KG1 (cell line): ENCODE measurements at places on chromosomes 11 and 22.
A peak's percentile ranks its signal among the peaks of the same experiment; 100 is the strongest.

DNA sequence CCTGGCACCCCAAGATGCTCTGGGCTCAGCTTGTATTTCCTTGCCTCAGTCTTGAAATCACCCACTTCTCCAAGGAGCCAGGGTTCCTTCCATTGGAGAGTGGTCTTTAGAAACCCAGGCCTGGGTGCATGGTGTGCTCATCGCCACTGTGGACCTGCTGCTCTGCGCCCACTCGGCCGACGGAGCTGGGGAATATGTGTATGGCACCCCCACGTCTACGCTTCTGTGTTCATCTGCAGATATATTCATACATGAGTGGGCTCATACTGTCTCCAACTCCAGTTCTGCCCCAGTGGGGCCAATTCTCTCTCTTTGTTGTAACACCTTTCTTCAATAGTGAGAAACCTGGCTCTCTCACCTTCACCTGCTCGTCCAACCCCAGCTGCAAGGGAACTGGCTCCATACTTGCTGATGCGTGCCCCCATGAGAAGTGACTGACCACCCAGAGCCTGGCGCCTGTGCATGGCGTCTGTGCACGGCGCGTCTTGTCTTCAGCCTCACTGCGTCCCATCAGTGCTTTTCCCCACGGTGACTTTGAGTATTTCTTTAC lies 39.8 kb downstream of the KCNQ1 start:
- DNase-seq = no peak

DNA sequence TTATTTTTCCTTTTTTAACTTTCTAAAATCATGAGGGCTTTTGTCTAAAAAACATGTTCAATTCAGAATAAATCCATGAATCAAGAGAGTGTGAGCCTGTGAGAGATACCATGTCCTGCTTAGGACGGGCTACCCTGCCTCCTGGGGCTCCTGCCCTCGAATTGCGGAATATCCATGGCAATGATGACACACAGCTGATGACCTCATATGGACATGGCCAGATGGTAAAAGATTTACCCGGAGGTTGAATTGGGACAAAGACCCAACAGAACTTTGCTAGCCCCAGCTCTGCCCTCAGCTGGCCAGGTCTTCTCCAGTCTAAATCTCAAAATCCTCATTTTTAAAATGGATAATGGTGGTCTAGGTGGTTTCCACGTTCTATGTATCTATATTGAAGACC lies 538.1 kb upstream of the API5 start:
- no peak for DNase-seq

- no peak for DNase-seq
Observed at GRCh38 chr11:96167203-96167758, 175.7 kb downstream of the MAML2 start.

DNA sequence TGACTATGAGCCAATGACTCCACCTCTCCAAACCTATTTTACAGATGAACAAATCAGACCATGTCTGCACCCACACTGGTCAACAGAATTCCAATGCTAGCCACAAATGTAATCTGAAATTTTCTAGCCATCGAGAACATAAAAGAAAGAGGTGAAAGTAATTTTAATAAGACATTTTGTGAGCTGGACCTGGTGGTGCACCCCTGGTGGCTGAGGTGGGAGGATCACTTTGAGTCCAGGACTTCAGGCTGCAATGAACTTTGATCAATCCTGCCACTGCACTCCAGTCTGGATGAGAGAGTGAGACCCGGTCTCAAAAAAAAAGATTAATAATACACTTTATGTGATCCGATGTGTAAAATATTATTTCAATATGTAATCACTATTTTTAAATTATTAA lies 9.4 kb upstream of the RNF185 start:
- no peak for DNase-seq

DNA sequence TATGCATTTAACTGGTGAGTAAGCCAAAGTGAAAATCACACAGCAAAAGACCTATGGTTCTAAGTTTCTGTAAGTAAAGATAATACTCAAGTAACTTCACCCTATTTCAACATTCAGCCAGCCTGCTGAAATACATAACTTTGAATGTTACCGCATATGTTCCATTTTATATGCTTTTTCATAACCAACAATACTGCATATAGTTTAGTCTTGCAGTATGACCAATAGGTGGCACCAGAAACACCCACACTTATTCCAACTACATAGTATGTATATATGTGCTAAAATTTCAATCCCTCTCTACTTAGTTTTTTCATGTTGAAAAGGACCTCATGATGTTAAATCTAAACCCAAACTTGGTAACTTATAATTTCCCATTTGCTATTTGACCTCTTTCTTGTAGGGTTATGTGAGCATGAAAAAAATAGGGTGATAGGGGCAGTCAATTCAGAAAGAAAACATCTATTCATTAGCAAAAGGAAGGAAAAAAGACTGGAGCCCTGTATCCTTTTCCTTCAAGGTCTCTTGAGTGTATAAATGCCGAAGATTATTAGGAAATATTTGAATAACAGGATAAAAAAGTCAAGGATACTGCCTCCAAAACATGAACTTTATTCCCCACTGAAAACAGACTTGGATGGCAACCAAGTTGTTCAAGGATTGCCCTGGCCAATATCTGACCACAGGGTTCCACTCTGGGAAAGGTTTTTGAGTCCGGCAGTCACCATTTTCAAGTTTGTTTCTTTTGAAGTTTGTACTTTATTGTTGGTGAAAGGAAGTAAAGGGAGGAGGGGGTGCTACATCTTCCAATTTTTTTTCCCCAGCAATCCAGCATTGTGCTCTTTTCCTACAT lies 23.8 kb upstream of the FZD4 start:
- peak; percentile 24 for DNase-seq

DNA sequence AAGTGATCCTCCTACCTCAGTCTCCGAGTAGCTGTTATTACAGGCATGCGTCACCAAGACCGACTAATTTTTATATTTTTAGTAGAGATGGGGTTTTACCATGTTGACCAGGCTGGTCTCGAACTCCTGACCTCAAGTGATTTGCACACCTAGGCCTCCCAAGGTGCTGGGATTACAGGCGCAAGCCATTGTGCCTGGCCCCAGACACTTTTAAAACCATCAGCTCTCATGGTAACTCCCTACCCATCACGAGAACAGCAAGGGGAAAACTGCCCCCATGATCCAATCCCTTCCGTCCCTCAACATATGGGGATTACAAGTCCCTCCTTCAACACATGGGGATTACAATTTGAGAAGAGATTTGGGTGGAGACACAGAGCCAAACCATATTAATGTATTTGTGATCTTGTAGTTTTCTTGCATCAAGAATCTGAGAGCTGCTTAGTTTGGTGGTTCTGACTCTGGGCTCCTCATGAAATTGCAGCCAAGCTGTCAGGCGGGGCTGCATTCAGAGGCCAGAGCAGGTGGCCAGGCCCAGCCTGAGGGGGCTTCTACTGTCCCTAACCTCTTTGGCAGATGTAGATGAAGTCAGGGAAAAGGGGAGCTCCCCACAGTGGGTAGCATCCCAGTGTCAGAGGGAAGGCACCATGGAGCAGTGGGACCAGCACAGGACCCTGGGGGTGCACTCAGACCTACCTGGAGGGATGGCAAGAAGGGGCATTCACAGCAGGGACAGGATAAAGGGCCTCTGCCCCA lies 31.2 kb upstream of the PRAME start:
- DNase-seq = no peak

GRCh38 chr11:62644220-62644619 lies 2.2 kb downstream of the GANAB start:
- DNase-seq = no peak

GRCh38 chr11:119483341-119483880 lies 60.4 kb upstream of the THY1 start:
- no peak for DNase-seq

DNA sequence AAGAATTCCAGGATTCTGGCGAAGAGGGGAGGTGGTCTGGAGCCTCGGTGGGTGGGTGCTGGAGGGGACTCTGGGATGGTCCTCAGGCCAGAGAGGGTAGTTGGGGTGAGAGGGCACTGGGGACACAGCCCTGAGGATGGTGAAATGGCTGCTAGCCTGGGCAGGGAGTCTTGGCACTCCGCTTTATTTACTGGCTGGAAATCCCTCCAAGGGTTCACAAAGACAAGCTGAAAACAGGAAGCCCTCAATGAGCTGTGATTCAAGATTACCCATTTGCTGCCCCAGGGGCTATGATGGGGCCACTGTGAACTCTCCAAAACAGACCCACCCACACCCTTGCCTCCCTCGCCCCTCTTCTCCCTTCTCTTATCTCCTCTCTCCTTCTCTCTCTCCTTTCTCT lies 71.9 kb downstream of the FBXO7 start:
- DNase-seq = no peak

GRCh38 chr11:43735961-43736360 lies 55.4 kb downstream of the HSD17B12 start:
- no peak for DNase-seq

DNA sequence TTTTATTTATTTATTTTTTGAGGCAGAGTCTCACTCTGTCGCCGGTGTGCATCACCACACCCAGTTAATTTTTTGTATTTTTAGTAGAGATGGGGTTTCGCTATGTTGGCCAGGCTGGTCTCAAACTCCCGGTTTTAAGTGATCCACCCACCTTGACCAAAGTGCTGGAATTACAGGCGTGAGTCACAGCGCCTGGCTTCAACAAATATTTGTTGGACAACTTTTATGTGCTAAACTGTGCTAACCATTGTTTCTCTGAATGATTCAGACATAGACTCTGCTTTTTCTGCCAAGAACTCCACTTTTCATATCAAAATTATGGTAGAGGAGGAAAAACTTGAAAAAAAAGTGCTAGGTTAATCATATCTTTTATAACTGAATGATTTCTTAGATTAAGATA lies 36.3 kb downstream of the MMP7 start:
- no peak for DNase-seq

DNA sequence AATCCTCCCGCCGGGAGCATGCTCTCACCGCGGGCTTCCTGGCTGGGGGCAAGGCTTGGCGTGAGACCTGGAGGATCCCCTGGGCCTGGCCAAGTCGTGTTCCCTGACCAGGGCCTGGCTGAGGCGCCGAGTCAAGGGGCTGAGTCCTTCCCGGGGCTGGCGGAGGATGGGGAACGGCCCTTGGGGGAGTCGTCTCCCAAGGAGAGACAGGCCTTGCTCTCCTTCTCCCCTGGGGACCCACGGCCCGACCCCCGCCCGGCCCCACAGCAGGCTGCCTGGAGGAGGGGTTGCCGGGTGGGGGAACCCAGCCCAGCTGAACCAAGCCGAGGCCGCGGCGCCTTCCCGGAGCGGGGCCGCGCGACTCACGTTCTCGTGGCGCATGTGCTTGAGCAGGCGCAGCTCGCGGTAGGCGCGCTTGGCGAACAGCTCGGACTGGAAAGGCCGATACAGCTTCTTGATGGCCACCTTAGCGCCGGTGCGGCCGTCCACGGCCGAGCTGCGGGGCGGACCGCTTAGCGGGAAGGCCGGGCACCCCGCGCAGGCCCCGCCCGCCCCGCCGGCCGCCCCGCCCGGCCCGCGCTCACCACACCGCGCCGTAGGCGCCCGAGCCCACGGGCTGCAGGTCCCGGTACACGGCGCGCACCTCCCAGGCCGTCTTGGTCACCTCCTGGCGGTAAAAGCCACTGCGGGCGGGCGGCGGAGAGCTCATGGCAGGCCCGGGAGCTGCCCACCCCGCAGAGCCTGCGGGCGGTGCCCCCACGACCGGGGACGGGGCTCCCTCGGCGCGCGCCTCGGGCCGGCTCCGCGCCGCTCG lies 475 bp downstream of the MAPK12 start:
- DNase-seq = peak; percentile 45

DNA sequence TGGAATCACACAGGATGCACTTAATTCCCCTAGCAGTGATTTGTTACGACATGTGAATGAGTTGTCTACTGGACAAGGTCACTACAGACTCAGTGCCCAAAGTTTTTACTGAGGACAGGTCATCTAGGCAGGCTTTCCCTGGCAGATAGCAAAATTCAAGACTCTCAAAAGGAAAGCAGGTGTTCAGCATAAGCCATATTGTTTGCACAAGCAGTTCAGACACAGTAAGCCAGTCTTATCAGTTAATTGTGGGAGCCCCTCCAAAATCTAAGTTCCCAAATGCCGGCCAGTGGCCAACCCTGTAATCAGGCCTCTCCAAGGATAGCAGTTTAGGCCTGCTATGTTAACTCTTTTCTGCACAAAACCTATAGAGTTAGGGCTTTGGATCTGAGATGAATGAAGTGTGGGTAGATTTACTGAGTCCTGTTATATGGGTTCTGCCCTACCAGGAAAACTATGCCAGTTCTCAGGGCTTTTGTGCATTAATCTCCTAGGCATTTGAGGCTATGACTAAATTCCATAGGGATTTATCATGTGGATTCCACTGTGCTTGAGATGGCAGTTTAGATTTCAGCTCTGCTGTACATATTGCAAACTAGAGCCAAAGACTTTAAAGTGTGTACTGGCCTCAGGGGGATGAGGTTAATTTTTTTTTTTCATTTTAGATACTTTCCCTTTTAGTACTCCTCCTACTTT lies 4.8 kb upstream of the ARHGEF12 start:
- no peak for DNase-seq

DNA sequence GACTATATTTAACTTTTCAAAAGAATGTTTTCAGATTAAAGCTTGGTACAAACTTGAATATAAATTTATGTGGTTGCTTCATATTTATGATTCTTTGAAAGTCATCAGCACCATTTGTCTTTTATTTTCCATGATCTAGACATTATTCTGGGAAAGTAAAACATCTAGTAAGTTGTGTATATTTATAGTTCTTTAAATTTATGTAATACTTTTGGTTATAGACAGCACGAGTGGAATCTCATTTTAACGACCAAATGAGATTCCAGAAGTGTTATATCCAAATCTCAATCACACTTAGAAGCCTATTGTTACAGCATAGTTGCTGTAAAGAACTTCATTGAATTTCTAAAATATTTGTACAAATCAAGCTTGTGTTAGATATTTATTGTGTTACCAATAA lies 212.3 kb downstream of the DDX10 start:
- DNase-seq = no peak

DNA sequence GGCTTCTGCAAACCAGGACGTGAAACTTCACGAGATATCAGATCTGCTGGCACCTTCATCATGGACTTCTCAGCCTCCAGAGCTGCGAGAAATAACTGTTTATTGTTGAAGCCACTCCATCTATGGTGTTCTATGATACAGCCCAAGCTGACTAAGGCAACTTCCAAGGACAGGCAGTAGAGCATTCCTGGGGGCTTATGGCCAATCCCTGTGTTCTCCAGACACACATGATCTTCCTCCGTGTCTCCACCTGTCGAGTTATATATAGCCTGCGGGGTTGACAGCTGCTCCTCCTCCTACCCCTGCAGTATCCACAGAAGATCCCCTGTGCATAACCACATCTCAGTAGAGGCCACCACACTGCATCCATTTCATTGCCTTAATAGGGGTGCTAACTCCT lies 11.0 kb downstream of the TP53AIP1 start:
- no peak for DNase-seq

- no peak for DNase-seq
Observed at GRCh38 chr11:71388637-71389235, 59.5 kb downstream of the DHCR7 start.

DNA sequence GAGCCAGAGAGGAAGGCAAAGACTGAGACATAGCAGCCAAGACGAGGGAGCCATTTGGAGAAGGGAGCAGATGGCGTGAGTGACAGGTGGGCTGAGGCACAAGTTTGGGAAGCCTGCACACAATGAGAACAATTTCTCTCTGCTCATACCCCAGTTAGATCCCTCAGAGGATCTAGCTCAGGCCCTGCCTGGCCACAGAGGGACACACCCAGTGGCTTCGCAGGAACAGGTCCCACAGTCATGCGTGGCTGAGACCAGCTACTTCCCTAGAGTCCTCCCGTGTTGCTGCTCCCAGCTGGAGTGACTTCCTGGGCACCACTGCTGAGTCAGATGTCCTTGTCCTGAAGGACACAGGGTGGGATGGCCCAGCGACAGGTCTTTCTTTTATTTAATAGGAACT lies 33.4 kb upstream of the LYVE1 start:
- no peak for DNase-seq
